BE2C (cell line): ENCODE measurements at places on chromosomes 3 and 15.
A peak's percentile ranks its signal among the peaks of the same experiment; 100 is the strongest.

DNA sequence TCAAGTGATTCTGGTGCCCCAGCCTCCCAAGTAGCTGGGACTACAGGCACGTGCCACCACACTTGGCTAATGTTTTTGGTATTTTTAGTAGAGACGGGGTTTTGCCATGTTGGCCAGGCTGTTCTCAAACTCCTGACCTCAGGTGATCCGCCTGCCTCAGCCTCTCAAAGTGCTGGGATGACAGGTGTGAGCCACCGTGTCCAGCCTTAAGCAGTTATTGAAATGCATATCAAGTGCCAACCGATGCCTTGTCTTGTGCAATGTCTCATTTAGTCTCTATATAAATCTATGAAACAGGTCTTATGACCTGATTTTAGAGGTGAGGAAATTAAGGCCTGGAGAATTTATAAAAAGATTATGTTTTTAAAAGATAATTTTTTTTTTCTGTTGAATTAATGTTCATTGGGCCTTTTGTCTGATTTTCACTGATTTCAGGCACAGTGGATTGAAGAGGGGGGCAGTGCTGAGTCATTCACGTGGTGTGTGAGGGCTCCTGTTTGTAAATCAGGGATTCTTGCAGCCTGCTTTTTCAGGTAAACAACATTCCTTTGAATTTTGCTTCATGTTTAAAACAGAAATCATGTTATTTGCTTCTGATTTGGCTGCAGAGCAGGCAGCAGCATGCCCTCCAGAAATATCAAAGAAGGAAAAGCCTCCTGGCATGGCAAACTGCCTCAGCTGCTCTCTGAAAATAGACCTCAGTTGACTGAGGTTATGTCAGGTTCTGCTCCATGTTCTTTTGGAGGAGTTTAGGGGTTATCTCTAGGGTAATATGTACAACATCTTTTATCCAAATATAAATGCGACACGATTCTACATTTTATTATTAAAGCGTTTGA, 407.0 kb upstream of the RGMA start:
- no peak for DNase-seq

GRCh38 chr15:75677465-75678323, 30.0 kb downstream of the SNX33 start:
- DNase-seq = no peak

GRCh38 chr15:100111125-100112060, 230.4 kb downstream of the ADAMTS17 start:
- DNase-seq = peak; percentile 67

DNA sequence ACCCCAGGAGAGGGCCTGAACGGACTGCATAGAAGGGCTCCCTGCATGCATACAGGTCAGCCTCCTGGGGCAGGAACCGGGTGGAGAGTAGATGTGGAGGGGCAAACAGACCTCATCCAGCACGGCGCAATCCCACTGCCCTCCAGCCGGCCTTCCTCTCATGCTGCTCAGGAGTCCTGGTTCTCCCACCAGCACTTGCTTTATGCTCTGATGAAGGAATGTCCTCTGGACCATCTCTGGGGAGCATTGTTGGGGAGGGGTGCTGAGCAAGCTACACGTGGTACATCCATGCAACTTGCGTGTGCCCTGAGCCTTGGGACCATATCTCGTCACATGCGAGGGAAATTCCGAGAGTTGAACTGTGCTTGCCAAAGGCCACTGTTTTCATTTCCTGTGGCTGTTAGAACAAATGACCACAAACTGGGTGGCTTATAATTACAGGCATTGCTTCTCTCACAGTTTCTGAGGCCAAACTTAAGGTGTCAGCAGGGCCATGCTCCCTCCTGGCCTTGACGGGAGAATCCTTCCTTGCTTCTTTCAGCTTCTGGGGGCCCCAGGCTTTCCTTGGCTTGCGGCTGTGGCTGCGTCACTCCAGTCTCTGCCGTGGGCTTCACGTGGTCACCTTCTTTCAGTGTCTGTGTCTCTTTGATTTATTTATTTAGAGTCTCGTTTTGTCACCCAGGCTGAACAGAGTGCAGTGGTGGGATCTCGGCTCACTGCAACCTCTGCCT, 12.2 kb downstream of the SELENOS start:
- no peak for DNase-seq

DNA sequence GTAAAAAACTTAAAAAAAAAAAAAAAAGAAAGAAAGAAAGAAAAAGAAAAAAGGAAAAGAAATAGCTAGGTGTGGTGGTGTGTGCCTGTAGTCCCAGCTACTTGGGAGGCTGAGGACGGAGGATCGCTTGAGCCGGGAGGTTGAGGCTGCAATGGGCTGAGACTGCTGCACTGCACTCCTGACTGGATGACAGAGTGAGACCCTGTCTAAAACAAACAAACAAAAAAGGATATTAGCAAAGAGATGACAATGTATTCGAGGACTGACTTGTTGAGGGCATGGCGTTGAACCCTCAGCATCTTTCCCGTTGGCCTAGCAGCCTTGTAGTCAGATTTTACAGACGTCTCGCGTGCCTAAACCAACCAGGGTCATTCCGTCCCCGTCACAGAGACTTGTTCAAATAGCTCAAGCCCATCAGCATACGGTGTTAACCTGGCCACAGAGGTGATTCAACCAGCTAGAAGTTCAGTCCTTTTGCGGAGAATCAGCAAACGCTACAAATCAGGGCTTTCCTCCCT, 528 bp upstream of the NIT2 start:
- DNase-seq = no peak

- no peak for DNase-seq
Measured at GRCh38 chr15:70035719-70036077, 62.0 kb downstream of the TLE3 start.
